ENCODE measurements at places on chromosomes 7 and 10.

GRCh38 chr7:14850039-14850438 lies 52.5 kb downstream of the DGKB start:
- DNase-seq: no peak

DNA sequence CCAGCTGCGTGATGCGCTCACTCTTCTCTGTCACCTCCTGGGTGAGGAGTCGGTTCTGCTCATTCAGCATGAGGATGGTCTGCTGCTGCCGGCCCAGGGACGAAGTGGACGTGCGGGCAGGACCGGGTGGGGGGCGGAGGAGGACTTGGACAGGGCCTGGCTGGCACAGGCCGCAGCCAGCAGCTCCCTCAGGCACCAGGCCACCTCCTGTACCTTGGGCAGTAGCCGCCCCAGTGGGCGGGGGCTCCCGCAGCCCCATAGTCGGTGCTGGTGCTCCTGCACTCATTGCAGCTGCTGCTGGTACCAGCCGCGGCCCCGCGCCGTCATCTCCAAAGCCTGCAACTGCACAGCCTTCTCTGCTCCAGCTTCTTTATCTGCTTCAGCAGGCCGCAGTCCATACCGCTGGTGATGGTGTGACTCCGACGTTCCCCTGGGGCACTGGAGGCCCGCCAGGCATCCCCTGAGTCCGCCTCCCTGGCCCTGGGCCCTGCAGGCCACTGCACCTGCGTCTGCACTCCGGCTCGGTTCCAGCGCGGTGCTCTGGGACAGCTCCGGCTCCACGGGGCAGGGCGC lies 884.9 kb upstream of the ZNF722 start:
- DNase-seq: no peak

DNA sequence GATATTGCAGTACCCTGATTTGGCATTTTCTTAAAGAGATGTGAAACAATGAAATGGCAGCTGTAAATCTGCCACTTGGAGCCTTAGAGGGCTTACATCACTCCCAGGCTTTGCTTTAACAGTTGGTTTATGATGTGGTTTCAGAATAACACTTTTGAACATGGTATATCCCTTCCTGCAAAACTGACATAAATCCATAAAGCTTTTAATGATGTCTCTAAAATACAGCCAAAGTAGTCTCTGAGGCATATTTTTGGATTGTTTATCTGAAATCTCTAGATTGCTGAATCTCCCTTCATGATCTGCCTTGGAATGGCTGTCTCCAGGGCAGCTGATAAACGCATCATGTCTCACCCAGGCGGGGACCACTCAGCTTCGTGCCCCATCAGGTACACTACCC lies 377.8 kb upstream of the C7orf33 start:
- no peak for DNase-seq

DNA sequence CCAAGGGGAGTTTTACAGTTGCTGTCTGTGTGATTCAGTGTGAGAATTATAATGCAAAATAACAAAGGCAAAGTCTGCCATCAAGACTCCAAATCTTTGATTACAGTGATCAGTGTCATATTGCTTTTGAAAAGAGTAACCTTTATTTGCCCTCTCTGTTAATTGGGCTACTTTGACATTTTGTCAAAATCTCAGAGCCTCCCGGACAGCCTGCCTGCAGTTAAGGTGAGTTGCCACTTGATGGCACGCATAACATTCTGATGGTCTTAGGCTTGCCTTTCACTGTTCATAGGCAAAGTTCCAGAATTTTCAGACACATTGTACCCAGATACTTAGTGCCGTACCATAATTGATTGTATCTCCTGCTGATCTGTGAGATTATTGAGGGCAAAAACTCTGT lies 253.5 kb downstream of the ABCA13 start:
- DNase-seq: no peak

- DNase-seq: no peak
These were observed 9.7 kb downstream of the NPTX2 start for GRCh38 chr7:98626460-98627412.

DNA sequence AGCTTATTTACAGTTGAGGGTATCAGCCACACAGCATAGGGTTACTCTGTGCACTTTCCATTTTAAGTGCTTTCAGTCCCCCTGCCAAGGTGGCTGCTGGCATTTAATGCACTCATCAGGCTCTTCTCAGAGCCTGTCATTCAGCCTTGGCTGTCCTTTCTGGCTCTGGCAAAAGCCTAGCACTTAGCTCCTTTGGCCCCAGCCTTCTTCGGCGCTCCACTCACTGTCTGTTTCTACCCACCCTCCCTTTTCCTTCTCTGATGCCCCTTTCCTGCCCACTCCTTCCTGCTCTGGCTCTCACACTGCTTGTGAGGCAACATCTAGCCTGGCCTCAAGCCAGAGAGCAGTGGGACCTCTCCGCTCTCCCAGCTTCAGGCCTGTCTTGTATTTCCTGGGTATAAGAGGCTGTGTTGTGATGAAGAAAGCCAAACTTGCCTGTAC lies 60.2 kb downstream of the WIPF3 start:
- peak; percentile 43 for DNase-seq

DNA sequence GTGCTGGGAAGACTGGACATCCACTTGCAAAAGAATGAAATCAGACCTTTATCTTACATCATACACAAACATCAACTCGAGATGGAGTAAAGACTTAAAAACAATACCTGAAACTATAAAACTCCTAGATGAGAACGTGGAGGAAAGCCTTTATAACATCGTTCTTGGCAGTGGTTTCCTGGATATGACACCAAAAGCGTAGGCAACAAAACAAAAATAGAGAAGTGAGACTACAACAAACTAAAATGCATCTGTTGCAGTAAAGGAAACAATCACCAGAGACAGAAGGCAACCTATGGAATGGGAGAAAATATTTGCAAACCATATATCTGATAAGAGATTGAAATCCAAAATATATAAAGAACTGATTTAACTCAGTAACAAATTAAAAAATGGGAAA lies 33.3 kb downstream of the CC2D2B start:
- no peak for DNase-seq

DNA sequence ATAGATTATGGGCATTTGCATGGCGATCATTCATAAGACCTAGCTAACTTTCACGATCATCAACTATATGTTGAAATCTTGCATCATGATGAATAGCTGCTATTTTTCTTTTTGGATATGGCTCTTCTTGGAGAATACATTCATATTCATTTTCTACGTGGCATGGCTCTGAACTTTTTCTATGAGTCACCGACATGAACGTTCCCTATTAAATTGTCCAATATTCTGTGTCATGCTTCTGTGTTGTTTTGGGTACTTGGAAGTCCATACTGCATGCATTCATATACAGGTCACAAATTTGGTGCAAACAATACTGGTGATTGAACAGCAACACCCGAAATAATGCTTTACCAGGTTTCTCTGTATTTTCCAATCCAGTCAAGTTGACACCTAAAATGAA lies 37.9 kb upstream of the ANKRD1 start:
- DNase-seq: no peak

- DNase-seq: no peak
These were observed 461.9 kb upstream of the KLF6 start for GRCh38 chr10:4246881-4247358.

DNA sequence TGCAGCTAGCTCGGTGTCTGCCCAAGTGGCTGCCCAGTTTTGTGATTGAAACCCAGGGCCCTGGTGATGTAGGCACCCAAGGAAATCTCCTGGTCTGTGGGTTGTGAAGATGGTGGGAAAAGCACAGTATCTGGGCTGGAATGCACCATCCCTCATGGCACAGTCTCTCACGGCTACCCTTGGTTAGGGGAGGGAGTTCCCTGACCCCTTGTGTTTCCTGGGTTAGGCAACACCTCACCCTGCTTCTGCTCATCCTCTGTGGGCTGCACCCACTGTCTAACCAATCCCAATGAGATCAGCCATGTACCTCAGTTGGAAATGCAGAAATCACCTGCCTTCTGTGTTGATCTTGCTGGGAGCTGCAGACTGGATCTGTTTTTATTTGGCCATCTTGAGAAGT lies 27.6 kb downstream of the GIMAP4 start:
- DNase-seq: no peak

DNA sequence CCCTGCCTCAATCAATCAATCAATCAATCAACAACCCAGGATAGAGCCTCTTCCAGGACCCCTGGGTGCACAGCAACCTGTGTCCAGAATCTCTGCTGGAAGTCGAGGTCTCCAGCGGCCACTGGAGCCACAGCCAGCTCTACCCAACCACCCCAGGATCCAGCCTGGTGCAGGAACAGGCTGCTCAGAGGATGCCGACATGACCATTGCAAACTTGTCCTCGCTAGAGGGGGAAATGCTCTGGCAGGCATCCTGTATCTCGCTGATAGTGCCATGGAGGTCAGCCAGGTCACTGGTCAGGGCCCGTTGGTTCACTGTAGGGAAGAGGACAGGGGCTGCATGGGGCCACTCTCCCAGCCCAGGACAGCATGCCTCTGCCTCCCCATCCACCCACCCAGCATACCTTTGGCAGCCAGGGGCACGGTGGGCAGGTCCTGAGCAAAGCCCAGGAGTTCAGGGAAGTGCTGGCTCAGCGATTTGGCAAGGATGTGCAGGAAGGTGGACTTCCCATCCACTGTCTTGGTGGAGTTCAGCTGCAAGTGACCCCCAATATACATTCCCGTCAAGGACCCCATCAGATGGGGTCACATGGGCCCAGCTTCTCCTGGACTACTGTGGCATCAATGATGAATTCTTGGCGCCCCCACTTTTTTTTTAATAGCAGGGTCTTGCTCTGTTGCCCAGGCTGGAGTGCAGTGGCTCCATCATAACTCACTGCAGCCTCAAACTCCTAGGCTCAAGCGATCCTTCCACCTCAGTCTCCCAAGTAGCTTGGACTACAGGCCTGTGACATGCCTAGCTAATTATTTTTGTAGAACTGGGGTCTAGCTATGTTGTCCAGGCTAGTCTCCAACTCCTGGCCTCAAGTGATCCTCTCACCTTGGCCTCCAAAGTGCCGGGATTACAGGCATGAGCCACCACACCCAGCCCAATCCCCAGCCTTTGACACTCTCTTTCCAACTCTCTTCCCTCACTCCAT lies 49.4 kb downstream of the GRID2IP start:
- no peak for DNase-seq

- DNase-seq: no peak
These were observed 851 bp downstream of the MKRN1 start for GRCh38 chr7:140478246-140479061.

- no peak for DNase-seq
These were observed 279.7 kb downstream of the CCSER2 start for GRCh38 chr10:84608126-84608525.

DNA sequence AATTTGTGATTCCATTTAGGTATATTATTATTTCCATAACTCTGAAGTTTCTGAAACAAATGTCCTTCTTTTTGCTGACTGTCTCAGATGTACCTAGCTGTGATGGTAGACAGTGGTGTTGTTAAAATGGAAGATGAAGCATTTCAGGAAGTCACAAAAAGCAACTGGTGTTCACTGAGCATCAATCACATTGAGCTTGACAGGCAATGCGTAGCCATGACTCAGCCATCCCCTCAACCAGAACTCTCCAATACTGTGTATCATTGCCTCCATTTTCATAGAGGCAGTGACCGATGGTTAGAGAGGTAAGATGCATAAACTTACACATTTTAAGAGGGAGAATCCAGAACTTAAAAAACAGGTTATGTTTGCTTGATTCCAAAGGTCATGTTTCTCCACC lies 434.0 kb downstream of the INHBA start:
- no peak for DNase-seq

DNA sequence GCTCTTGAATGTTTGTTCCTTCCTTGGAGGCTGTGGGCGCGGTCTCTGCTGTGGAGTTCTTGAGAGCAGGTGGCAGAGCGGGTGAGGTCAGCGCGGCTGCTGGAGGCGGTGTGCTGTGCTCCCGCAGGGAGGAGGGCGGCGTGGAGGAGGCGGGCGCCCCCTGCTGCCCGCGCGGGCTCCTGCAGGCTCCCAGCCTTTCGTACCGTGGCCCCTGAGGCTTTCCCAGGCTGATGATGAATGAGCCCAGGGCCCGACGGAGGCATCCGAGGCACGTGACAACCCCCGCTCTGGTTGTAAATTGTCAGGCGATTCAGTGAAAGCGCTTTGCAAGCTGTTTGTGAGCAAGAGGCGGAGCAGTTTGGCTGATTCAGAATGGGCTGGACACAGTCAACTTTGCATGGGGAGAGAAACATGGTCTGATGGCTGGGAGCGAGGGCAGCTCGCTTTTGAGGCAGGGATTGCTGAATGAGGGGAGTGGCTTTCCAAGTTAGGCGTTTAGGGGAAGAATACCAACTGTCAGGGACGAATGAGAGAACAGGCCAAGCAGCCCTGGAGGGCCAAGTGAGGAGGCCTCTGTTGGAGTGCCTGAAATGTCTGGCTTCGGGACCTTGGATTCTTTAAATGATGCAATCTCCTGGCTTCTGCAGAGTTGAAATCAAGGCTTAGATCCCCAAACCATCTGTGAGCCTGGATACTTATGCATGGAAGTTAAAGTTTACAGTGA lies 46.6 kb downstream of the CDHR3 start:
- DNase-seq: peak; percentile 77

- DNase-seq: no peak
These were observed 56.5 kb upstream of the EEPD1 start for GRCh38 chr7:36096460-36097095.

GRCh38 chr7:28732071-28732869 lies 225.9 kb downstream of the TRIL start:
- DNase-seq: no peak

GRCh38 chr10:49036638-49037037 lies 78.7 kb downstream of the VSTM4 start:
- DNase-seq: no peak

- DNase-seq: no peak
These were observed 84.6 kb upstream of the ZNF438 start for GRCh38 chr10:31116226-31116625.

GRCh38 chr10:89351780-89352597 lies 24.2 kb downstream of the IFIT3 start:
- no peak for DNase-seq

DNA sequence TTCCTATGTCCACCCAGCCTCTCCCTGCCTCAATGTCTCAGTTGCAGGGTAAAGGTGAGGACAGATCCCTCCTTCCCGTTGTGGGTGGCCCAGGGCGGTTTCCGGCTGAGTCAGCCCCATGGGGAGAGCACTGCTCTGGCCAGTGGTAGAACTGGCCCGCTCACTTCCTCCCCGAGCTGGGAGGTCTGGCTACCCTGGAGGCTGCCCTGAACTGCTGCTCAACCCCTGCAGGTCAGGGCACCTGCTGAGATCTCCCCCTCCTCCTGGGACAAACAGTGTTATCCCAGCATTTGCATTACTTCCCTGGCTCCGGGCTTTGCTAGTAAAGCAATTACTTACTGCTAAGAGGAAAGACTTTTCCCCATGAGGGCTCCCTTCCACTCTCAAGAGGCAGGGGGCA lies 21.4 kb upstream of the IMPDH1 start:
- no peak for DNase-seq

DNA sequence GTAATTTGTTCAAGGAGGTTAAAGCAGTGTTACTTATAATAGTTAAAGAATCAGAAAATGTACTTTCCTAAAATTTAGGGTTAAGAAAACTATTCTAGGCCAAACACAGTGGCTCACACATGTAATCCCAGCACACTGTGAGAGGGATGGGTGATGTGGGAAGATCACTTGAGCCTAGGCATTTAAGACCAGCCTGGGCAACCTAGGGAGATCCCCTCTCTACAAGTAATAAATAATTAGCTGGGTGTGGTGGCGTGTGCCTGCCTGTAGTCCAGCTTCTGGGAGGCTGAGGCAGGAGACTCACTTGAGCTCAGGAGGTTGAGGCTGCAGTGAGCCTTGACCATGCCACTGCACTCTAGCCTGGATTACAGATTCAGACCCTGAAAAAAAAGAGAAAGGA lies 3.6 kb upstream of the STEAP2 start:
- no peak for DNase-seq

Data from anterior cingulate cortex (tissue), 58 donors.